M059J (cell line): ENCODE measurements at places on chromosomes 3 and 15. TPM values are rescaled to one million over a fixed set of nuclear protein-coding genes. Genes with fewer than 3 reads are reported as not detected.

- DNase-seq = peak; percentile 86
Measured at GRCh38 chr3:197302696-197303341, 4.4 kb upstream of the DLG1 start.

The PRSS50 gene
- not detected in 2 replicates for total RNA-seq

The ZNF609 gene
- 10.6 and 18.1 TPM in 2 replicates for total RNA-seq

DNA sequence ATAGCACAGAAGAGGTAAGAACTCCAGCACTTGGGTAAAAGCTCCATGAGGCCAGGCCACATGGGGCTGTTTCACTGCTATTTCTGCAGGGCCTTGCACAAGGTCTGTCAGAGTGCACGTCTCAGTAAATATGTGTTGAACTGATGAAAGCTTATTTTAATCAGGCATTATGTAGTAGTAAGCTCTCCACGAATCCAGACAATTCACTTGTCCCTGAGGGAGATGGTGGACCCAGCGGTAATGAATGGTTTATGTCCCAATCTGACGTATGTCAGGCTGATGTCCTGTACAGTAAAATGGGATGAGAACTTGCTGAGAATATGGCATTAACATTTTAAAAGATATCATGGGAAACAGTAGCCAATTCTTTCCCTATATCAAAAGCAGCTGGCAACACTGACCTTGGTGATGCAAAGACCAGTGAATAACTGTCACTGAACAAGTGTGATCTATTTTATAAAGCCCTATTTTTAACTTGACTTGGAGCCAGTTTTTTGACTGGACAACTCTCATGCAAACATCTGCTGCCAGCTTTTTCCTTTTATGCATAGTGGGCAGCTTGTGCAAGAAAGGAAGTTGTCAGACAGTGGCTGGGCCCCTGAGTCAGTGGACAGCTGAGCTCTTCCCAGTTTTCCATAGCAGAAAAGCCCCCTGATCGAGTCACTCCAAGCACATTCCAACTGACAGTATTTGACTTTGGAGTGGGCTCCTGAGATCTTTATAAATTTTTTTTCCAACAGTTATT is 519.8 kb upstream of the MDFIC2 start:
- peak; percentile 78 for DNase-seq

The LRRC2 gene
- 0.17 and 1.1 TPM in 2 replicates for total RNA-seq

The PAQR5 gene
- 1.3 and 3.5 TPM in 2 replicates for total RNA-seq

The FOXB1 gene
- total RNA-seq = not detected in 2 replicates

DNA sequence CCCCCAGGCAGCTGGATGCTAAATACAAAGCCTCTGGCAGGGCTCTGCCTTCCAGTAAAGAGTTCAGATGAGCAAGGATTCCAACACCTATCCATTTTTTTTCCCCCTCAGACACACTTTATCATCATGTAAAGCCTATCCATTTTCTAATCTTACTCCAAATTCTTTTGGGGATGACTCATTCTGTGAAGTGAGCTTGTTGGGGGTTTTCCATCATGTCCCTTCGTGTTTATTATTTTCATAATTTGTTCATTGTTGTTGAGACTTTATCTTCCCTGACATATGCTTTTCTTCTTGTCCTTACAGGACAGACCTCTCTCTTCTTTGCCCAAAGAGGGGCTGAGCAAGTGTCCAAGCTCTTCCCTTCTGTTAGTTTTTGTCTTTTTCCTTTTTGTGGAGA is 34.7 kb upstream of the SH3BP5 start:
- DNase-seq = peak; percentile 47

The UROC1 gene
- 0.02 TPM in 1 of 2 replicates, not detected in the other for total RNA-seq

The MRPL3 gene
- total RNA-seq = 216 and 237 TPM in 2 replicates

The ADPRH gene
- total RNA-seq = 1.0 and 1.1 TPM in 2 replicates

DNA sequence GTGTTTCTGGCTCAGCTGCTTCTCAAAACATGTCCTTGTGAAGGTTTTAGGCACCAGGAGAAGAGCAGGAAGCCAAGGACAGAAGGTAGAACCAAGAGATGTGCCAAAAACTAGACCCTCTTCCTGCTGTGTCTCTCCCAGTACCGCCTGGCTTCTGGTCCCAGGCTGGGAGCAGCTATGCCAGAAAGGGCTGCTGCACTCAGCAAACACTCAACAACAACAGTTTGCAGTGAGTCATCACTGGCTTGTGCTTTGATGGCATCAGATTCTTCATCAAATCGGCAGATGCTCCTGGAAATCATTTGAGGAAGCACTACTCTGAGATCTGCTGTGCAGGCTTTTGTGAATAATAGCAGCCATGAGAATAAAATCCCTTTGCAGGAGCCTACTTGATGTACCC is 63.2 kb downstream of the DGKG start:
- no peak for DNase-seq

DNA sequence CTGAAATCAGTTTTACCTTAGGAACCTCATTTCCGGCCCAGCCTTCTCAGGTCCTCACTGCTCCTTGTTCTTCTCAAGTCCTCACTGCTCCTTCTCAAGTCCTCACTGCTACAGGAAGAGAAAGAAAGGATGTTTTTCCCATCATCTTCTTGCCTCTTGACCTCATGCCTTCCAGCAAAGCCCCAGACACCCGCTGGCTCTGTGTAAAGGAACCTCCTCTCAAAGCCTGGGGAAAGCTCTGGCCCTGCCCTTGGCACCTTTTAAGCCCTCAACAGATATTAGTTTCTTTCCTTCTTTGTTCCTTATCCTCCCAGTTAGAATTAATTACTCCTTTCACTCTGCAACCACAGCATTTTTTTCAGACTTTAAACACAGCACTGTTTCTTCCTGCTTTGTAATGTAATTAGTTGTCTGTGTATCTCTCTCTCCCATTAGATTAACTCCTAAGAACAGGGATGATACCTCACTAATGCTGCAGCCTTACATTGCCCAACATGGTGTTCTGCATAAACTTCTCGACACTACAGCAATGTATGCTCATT is 4.0 kb upstream of the WDR49 start:
- DNase-seq = no peak

GRCh38 chr3:193935916-193936315 is 200.0 kb upstream of the HES1 start:
- DNase-seq = no peak

GRCh38 chr3:140298569-140299070 is 363.6 kb downstream of the CLSTN2 start:
- DNase-seq = no peak

- DNase-seq = peak; percentile 82
Measured at GRCh38 chr3:111605018-111605417, 9.9 kb upstream of the ZBED2 start.

The TGM4 gene
- not detected in 2 replicates for total RNA-seq

DNA sequence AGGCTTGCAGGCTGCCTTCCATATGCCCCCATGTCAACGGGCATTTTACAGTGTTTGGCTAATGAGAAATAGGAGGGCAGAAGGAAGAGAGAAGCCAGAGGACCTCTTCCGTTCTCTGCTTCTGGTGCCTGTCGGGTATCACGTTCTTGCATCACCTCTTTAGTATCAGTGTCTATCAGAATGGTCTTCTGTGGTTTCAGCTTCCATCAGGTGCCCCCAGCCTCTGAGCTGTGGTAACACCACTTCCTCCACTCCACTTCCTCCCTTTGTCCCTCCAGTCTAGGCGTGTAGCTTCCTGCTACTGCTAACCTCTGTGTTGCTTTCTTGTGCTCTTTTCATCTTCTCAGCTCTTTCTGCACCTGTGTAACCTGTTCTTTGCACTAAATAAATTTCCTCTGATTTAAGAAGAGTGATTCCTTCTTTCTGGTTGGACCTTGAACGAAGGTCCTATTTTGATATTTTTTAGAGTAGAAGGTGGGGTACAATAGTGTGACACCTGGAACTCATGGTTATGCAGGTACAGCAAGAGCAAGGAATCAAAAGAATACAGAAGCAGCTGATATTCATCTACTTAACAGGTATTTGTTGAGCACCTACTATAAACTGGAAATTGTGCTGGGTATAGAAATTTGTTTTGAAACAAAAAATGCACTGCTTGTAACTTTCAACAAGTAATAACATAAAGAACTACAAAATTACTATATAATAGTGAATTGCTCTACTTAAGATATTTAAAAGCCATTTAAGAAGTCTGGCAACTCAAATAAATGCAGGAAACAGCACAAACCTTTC is 27.4 kb upstream of the FOXB1 start:
- DNase-seq = no peak

GRCh38 chr3:195441051-195441450 is 1.8 kb downstream of the ACAP2 start:
- no peak for DNase-seq

- peak; percentile 68 for DNase-seq
Measured at GRCh38 chr15:64809649-64810496, 15.6 kb downstream of the PIF1 start.

The ERC2 gene
- total RNA-seq = 1.2 and 3.4 TPM in 2 replicates

The HTR3C gene
- 0.30 and 0.47 TPM in 2 replicates for total RNA-seq

- DNase-seq = peak; percentile 18
Measured at GRCh38 chr3:159025733-159026132, 223.9 kb downstream of the MFSD1 start.

The TM4SF18 gene
- total RNA-seq = 19.7 and 25.4 TPM in 2 replicates

- no peak for DNase-seq
Measured at GRCh38 chr15:78978601-78979179, 33.8 kb upstream of the CTSH start.

The PARP15 gene
- 0.20 TPM in 1 of 2 replicates, not detected in the other for total RNA-seq

DNA sequence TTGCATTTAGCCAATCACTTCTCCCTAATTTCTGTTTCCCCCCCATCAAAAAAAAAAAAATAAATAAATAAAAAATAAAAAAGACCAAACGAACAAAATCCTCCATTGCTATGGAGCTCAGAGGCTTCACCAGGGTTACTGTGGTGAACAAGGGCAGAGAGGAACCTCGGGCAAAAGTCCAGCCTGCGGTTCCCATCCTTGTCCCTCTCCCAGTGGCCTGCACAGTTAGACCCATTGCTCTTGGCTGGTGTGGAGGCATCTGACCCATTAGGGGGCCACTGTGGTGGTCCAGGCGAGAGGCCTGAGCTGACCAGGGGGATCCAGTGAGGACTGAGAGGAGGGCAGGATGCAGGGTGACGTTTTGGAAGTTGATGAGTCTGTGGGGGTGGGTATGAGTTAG is 18.8 kb downstream of the CORO2B start:
- DNase-seq = no peak

GRCh38 chr3:56135941-56136340 is 332.3 kb downstream of the ERC2 start:
- DNase-seq = peak; percentile 10

The UBA7 gene
- 21.8 and 46.1 TPM in 2 replicates for total RNA-seq

DNA sequence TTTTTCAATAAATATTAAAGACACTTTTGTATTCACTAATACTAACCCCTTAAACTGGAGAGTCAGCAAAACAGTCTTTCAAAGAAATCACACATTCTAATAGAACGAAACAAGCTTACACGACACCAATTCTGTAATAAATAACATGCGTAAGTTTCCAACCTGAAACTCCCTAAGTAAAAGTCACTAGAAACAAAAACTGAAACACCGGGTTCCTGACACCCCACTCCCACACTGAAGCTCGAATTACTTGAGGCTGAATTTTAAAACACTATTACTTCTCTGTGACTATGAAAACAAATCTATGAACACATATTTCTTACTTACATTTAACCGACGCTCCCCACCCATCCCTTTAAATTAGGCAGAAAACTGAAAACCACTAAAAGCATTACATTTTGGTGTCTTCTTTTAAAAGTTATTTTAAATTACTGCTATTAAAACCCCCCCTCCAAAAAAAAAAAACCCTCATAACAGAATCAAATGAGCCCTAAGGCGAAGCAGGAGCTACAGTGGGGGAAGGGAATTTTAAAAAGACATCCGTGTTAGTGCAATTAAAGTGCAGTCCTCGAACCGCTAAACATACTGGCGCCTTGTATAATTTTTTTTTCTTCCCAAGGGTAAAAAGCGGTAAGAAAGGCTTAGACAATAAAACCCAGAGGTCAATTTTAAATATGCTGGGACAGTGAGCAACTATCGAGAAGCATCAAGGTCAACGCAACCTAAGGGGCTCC is 878 bp downstream of the SPPL2A start:
- peak; percentile 40 for DNase-seq

DNA sequence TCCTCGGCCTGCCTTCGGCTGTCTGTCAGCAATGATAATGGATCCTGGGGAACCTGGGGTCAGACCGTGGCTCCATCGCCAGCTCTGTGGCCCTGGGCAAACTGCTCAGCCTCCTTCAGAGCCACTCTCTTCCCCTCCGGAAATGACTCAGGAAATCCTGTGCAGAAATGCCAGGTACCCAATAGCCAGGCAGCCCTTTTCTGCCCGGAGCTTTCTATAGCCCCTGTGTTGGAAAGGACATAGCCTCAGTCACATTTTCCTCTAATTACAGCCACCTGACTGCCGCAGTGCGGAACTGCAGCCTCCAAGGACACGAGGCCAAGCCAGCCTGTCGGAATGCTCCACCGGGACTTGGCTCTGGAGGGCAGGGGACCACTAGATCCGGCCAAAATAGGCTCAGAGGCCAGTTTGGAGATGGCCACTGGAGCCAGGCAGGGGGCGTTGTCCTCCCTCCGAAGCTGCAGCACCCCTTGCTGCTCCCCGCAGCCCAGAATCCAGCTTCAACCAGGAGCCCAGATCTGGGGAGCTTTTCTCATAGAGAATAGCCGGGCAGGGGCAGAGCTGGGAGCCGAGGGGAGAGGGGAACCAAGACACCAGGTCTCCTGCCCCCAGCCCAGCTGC is 11.6 kb upstream of the ZXDC start:
- DNase-seq = peak; percentile 96

DNA sequence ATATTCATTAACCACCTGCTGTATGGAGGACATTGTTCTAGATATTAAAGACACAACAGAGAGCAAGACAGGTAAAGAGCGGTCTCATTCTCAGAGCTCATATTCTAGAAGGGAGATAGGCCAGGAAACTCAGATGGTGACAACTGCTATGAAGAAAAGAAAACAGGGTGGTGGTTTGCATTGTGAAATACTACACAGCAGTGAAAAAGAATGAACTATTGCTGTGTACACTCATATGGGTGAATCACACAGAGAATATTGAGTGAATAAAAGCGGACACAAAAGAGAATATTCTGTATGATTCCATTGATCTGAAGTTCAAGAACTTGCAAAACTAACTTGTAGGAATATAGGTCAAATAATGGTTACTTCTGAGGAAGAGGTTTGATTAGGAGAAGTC is 76.7 kb downstream of the TOP2B start:
- no peak for DNase-seq

DNA sequence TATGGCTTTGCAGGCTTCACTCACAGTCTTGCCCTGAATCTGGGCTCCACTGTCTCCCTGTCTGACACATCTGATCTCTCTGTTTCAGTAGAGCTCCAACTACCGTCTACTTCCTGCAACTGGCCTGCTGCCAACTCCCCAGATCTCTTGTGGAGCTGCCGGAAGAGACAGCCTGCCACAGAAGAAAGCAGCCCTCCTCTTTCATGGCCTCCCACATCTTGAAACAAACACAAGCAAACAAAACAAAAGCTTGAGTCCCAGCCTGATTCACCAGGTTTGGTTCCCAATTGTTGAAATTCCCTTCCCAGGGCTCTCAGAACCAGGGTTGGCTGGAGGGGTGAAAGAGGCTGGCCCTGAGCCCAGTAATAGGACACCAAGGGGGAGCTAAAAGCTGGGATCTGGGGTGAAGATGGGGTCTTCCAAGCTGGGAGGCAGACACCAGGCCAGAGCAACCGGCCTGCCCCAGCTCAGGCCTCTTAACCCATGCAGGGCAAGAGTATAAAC is 55.3 kb upstream of the CA12 start:
- peak; percentile 81 for DNase-seq

- DNase-seq = no peak
Measured at GRCh38 chr3:72224804-72225509, 440.0 kb upstream of the PROK2 start.

- DNase-seq = peak; percentile 80
Measured at GRCh38 chr15:78007964-78008886, 69.3 kb downstream of the TBC1D2B start.

The MST1 gene
- total RNA-seq = 0.59 TPM in 1 of 2 replicates, not detected in the other
